ENCODE measurements at places on chromosomes 6 and 20.

DNA sequence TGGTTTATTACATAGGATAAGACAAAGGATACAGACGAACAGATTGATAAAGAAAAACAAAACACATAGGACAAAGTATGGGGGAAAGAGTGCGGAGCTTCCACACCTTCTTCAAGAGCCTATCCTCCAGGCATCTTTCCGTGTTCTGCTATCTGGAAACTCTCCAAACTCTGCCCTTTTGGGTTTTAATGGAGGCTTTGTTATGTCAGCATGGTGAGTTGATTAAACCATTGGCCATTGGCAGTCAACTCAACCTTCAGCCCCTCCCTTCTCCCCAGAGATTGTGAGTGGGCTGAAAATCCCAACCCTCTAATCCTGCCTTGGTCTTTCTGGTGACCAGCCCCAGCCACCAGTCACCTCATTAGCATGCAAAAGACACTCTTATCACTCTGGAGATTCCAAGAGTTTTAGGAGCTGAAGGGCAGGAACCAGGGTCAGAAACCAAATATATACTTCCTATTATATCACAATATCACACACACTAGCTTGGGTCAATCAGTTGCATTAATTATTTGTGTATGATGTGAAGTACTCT is 23.8 kb downstream of the HLA-DOB start:
- DNase-seq, result no peak

- DNase-seq, result no peak
Observed at GRCh38 chr6:141833001-141833655, 299.6 kb upstream of the GJE1 start.

DNA sequence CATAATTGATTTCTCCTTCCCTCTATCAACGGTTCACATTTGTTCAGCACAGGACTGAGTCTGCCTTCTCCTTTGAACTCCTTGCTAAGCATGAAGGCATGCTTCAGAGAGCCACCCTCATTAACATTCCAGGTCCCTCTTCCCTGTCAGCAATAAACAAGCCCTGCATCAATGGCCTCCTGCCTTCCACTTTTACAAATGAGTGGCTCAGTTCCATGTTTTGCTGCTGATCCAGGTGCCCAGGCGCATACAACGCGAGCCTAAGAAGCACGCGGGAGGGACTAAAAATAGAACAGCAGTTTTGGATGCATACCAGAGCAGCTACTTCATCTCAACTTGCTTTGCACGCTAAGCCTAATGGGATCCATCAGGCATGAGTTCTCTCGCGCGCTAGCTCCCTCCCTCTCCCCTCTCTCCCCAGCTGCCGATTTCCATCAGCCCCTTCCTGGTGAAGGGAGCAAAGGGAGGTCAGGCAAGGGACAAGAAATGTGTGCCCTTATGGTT is 53.4 kb downstream of the TRAF3IP2 start:
- DNase-seq, result peak; percentile 89

DNA sequence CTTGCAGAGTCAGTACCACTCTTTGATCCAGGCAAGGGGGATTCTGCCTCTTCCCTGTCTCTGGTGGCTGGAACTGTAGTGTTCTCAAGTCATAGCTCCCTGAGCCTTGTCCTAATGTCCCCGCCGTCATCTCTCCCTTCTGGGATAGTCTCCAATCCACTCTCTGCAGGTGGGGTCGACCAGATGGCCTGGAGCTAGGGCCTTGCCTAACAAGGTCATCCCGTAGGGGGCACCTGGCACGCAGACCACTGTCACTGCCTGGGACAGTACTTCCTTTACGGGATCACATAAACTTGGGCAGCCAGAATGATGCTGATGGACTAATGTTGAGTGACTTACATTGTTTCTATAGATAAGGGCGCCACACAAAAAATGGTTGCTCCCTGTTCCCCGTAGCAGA is 118.9 kb upstream of the SLC22A23 start:
- DNase-seq, result no peak

DNA sequence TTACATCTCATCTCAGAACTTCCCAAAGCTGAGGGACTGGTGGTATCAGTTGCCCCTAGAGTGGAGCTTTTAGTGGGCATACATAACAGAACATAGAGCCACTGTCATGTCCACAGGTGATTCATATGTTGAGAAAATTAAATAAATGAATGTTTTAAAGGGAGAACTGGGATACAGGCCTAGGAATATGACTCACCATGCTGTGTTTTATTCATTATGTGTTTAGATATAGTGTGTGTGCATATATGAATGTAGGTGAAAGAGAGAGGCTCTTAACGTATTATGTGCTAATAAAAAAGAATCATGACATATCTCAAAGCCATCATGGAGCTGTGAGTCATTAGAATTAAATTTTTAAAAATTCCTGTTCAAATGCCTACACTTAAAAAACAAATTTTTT is 332.2 kb upstream of the RSPO3 start:
- peak; percentile 26 for DNase-seq

GRCh38 chr6:101539510-101540245 is 146.2 kb downstream of the GRIK2 start:
- DNase-seq, result peak; percentile 76

DNA sequence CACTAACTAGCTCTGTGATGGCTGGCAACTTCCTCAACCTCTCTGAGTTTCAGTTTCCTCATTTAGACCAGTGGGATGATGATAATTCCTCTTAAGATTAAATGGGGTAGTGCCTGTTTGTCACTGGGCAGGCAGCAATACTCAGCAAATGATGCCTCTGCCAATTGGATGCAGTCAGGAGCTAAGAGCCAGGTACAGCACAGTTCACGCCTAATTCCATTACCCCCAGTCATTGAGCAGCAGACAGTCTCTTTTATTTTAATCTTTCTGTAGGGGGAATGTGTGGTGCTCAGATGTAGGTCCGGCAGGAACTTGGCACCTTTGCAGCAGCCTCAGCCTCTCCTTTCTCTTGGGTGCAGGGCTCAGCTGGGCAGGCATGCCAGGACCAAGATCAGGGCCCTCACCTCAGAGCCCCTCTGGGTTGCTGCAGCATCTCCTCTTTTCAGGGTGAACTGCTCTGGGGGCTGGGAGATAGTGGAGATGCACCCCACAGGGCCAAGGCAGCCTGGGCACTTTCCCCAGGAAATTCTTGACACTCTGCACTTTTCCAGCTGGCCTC is 243.8 kb downstream of the LRFN2 start:
- DNase-seq, result no peak

- DNase-seq, result peak; percentile 67
Observed at GRCh38 chr6:132228894-132229293, 172.4 kb downstream of the MOXD1 start.

DNA sequence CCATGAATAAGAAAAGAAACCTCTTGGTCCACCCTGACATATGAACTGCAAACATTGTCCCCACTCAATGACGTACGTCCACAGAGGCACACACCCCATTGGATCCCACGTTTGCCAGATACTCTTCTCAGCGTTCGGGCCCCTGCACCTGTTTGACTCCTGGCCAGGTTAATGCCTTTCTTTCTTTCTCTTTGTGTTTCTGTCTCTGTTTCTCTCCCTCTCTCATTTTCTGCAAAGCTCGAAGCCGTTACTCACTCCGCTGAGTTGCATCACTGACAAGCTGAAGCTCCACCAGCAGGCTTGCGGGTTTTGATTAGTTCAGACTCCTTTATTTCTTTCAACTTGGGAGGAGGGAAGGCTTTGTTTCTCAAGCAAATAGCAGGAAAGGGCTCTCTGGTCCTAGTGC is 135.5 kb upstream of the SUPT3H start:
- DNase-seq, result peak; percentile 94

GRCh38 chr6:108437821-108438220 is 122.9 kb upstream of the FOXO3 start:
- no peak for DNase-seq
